ENCODE measurements at places on chromosomes 16 and 17.

GRCh38 chr16:27720731-27721530 is 171.0 kb downstream of the KATNIP start:
- DNase-seq: no peak

DNA sequence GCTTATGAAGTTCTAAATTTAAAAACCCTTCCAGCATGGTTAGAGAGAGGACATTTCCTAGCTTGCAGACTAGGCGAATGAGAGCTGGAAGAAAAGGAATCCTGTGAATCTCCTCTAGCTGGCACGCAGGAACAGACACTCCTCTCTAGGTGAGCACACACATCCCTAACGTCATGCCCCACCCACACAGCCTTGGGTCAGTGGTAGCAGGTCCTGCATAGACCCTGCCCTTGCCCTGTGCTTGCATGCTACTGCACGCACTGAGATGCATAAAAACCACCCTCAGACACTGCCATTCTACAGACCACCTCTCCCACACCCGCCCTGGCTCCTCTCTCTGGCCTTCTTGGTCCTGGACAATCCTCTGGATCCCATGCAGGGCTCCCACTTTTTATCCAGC is 23.5 kb downstream of the CES1 start:
- DNase-seq: no peak

DNA sequence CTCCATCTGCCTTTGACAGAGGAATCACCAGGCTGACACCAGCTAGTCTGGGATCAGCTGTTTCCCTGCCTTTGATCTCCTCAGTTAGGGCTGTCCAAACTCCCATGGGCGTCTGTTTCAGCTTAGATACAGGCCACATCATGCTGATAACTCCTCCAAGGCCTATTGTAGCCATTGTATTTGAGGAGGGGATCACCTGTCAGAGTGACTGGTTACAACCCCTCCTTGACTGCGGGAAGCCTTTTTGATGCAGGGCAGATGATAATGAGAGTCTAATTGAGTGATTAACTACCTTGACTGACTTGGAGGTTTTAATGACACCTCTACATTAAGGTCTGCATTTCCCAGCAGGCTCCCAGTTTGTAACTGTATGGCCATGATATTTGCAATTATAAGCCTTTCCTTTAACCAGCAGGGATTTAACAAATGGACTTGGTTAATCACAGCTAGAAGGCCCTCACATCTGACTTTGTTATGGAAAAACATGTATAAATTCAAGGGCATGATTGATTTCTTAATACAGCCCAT is 863.5 kb downstream of the KCNJ2 start:
- DNase-seq: no peak

DNA sequence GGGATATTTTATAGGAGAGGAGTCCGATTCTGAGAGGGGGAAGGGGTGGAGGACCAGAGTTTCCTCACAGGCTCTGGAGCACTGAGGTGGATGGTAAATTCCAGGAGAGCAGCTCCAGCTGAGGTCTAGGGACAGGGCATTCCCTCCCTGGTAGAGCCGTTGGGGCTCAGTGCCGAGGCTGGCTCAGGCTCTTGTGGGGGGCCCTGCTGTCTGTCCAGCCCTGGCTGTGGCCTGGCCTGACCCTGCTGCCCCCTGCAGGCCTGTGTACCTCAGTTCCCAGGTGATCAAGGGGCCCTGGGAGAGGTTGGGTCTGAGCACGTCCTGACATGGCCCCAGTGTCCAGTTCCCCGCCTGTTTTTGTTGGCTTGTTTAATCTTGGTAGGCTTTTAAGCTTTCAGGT is 16.8 kb downstream of the ZNF750 start:
- no peak for DNase-seq

Data from NCI-H526 treated with DMSO at 0.1 percent for 48 hours (cell line).